Right cardiac atrium (tissue), 5 donors: ENCODE measurements at places on chromosomes 3 and 15. TPM values are rescaled to one million over a fixed set of nuclear protein-coding genes. Genes with fewer than 3 reads are reported as not detected.

- DNase-seq: no peak
Observed at GRCh38 chr3:172868582-172869200, 118.2 kb downstream of the ECT2 start.

Gene PPP1R14D
- total RNA-seq: not detected

- DNase-seq: peak; percentile 70
Observed at GRCh38 chr3:126621171-126621570, 33.8 kb downstream of the TXNRD3 start.

DNA sequence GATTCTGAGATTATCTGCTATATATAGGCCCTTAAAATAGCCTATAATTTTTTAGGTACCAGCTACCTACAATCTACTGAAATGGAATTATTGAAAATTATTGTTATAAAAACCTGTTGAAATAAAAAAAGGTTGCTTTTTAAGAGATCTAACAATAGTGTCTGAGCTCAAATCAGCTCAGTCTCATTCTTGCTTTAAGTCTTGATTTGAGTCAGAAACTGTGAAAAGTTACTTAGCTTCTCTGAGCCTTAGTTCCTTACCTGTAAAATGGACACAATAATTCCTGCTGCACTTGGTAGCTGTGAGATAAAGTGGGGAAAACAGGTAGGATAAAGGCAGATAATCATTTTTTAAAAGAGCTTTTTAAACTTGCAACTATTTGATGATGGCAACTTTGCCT, 118.8 kb upstream of the UBE2E2 start:
- DNase-seq: no peak

DNA sequence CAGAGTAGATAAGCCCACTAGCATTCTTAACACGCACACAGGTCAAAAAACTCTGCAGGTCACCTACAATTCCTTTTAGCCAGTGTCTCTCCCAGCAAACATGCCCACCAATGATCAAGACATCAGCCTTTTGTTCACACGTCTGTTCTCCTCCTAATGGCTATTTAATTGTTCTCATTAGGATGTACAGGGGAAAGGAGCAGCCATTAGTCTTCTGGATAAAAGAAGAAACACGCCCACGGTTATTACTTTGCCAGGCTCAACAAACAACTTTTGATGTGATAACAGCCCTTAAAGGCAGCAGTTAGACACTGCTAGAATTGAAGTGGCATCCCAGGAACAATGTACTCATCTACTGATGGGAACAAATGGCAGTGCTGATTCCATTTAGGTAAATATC, 108.8 kb downstream of the NTRK3 start:
- DNase-seq: no peak

- no peak for DNase-seq
Observed at GRCh38 chr15:73787621-73788020, 34.5 kb upstream of the INSYN1 start.

Gene NSMCE3
- total RNA-seq: 6.6 TPM

Gene ZNF502
- total RNA-seq: 4.5 TPM

GRCh38 chr3:154250291-154250690, 74.0 kb downstream of the DHX36 start:
- DNase-seq: peak; percentile 40

DNA sequence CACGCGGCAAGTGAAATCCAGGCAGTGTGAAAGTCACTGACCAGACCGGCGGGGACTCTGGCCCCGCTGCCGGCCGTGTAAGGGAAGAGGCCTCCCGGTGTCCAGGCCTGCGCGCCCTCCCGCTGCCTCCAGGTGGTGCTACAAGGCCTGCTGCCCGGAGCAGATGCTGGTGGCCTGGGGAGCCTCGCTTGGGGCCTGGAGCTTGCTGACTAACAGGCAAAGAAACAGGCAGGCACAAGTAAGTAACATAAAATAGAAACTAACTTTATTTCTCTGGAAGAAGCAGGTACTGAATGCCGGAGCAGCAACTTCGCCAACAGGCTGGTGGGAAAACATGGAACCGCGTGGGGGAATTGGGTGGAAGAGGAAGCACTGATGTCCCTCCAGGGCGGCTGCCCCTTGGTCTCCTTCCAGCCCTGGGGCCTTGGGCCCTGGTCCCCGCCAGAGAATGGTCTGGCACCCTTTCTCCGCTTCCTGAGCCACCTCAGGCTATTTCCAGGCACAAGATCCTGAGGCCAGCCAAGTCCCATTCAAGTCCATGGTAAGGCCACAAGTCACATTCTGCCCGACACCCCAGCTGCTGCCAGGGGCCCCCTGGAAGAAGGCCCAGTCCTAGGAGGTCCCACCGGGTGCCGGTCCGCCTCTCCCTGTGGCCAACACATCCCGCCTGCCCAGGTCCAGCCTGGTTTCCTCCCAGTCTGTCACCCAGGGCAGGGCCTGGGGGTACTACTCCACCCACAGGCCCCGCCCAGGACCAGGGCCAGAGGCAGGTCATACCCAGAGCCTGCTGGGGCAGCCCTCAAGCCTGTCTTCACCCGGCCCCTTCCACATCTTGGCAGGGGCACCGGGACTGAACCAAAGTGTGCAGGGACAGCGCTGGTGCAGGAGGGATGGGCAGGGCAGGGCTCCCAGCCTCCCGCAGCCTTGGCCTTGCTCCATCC, 45.0 kb downstream of the TNK2 start:
- peak; percentile 96 for DNase-seq

Gene MAGEL2
- total RNA-seq: 0.14 TPM

DNA sequence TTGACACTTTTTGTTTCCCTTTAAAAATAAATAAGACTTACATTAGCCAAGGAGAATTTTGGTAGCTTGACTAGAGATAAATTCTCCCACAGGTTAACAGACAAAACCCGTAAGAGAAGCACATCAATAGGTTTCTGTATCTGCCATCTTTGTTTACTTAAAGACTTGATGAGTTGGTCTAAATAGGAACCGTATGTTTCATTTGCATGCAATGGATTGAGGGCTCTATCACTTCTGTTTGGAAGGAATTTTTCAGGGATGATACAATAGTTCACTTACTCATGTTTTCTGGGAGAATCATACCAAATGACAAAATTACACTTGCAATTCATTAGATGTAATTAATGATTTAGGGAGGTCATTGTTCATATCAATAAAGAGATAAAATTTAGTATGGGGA, 631.5 kb upstream of the NR2F2 start:
- DNase-seq: no peak

DNA sequence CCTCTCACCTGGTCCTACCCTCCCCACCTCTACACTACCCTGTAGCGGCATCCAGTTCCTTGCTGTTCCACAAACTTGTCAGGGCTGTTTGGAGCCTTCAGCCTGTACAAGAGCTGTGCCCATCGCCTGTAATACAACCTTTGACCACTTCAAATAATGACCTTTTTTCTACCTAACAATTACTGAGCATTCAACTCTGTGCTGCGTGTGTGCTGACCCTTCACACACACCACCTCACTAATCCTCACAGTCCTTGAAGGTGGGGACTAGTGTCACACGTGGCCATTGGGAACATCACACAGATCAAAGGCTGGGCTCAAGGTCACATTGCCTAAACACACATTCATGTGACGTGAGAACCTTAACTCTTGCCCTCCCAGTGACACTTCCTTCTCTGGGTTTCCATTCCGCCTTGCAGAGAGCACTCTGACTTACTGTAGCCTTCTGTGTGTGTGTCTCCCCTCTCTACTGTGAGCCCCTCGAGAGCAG, 3.1 kb downstream of the C3orf20 start:
- no peak for DNase-seq

DNA sequence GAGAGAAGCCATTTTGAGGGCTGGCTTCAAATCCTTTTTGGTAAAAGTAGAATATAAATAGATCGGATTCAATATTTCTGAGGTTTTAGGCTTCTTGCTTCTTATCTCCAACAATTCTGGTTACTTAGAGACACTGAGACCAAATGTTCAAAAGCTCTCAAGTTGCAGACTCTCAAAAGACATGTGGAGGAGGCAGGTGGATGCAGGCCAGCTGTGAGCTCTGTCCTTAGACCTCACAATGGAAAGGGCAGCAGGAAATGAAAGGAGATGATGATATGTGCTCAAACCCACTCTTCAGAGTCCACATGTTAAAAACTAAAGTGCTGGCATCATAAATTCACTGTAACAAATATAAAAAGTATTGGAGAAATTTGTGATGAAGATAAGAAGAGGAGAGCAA, 424.9 kb upstream of the ALCAM start:
- no peak for DNase-seq

- no peak for DNase-seq
Observed at GRCh38 chr3:157705258-157705657, 202.0 kb upstream of the VEPH1 start.

DNA sequence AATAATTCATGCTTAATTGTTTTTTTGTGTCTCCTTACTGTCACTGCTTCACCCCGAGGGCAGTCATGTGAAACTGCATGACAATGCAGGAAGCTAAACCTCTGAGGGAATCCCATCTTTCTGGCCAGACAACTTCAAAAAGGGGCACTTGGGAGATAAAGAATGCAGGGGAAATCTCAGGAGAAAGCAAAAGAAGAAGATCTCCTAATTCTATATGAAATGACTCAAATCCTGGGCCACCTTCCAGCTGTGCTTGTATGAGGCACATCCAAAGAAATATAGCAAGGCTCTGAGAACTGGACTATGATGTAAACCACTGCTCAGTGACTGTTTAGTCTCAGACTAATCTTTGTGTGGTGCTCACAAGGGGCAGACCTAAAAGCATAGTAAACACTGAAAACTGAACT, 22.6 kb upstream of the UMPS start:
- DNase-seq: no peak

DNA sequence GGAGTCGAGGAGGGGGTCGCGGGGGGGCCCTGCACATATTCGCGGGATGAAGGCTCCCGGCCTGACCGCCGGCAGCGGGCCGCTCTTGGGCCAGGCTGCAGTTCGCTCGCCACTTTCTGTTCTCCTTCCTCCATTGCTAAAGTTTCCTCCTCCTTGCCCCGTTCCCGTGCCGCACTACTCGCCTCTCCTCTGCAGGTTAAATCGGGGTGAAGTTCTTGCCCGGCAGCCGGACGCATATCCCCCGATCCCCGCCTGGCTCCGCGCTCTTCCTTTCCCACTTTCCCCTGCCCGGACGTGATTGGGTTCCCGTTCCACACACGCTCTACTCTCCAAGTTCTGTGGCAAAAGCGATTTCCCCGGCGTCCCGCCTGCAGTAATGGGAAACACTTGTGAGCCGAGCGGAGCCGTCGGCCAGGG, 556 bp downstream of the CRYBG3 start:
- DNase-seq: peak; percentile 82

Gene MELTF
- 3.9 TPM for total RNA-seq

Gene OCA2
- 1.2 TPM for total RNA-seq

DNA sequence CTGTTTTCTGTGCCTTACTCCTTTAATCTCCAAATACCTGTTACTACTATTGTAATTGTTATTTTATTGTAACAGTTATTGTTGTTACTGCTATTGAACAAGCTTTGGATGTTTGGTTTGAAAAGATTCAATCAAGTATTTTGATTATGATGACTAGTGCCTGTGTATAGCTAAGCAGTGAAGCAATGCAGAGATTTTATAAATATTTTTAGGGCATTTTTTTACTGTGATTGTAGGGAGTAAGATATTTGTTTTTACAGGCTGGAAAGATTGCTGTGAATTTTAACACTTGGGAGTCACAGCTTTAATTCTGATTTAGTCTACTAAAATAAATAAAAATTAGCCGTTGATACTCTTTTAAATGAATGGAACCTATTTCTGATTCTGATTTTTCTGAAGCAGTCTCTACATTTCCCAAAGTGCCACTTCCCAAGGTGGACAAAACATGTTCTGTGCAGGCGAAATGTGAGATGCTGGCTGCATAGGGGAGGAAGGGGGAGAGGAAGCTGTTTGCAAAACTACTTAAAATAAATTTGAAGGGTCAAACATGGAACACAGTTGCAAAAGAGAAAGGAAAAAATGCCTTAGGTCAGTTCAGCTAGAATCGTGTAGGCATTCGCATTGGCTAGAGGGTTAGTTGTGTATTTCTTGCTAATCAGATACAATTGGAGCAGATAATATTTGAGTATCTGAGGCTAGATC, 25.7 kb downstream of the EEFSEC start:
- no peak for DNase-seq

GRCh38 chr3:88979760-88980159, 127.7 kb upstream of the EPHA3 start:
- DNase-seq: no peak

Gene CHL1
- 90.2 TPM for total RNA-seq

Gene EPHA6
- 0.26 TPM for total RNA-seq

- no peak for DNase-seq
Observed at GRCh38 chr15:76152197-76152596, 92.4 kb downstream of the TMEM266 start.

GRCh38 chr3:170701696-170702678, 116.1 kb upstream of the SLC7A14 start:
- DNase-seq: no peak

GRCh38 chr3:4894891-4895530, 84.2 kb upstream of the BHLHE40 start:
- DNase-seq: no peak

GRCh38 chr3:69320871-69321271, 65.0 kb downstream of the FRMD4B start:
- peak; percentile 65 for DNase-seq
